ENCODE measurements at places on chromosomes 2 and 18.

GRCh38 chr2:107418708-107419107 is 408.0 kb upstream of the RGPD4 start:
- no peak for DNase-seq

DNA sequence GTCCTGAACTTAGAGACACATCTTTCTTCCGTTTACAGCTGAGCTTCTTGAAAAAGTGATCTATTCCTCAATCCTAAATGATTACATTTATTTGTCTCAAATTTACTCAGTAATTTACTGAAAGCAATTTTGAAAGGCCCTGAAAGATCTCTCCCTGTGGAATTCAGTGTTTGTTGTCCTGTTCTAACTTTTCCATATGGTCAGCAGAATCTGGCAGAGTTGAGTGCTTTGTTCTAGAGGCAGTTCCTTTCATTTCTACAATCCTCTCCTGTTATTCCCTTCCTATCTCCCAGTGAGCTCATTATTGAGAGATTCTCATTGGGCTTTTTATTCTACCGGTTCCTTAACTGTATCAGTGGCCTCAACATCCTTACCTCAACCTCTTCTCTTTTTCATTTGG is 36.5 kb upstream of the REG3G start:
- no peak for DNase-seq

GRCh38 chr2:38661306-38661705 is 4.6 kb upstream of the GALM start:
- DNase-seq: no peak

- DNase-seq: no peak
These were observed 45.3 kb downstream of the PIKFYVE start for GRCh38 chr2:208311321-208311720.

DNA sequence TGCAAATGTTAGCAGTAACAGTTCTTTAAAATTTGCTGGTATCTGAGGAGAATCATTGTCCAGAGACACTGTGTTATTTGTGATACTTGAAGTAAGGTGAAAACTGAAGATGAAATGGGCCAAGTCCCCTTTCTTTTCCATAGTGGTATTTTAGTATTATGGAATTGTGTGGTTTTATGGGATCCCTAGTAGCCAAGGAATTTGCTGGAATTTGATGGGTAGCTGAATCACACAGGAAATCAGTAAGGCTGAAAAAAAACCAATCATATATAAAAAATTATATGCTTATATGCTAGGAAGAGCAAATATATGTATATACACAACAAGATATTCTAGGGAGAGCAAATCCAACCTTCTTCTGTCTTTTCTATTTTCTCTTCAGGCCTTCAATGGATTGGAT is 54.2 kb upstream of the TACR1 start:
- DNase-seq: no peak
